ENCODE measurements at places on chromosomes 4 and X.
A peak's percentile ranks its signal among the peaks of the same experiment; 100 is the strongest.

DNA sequence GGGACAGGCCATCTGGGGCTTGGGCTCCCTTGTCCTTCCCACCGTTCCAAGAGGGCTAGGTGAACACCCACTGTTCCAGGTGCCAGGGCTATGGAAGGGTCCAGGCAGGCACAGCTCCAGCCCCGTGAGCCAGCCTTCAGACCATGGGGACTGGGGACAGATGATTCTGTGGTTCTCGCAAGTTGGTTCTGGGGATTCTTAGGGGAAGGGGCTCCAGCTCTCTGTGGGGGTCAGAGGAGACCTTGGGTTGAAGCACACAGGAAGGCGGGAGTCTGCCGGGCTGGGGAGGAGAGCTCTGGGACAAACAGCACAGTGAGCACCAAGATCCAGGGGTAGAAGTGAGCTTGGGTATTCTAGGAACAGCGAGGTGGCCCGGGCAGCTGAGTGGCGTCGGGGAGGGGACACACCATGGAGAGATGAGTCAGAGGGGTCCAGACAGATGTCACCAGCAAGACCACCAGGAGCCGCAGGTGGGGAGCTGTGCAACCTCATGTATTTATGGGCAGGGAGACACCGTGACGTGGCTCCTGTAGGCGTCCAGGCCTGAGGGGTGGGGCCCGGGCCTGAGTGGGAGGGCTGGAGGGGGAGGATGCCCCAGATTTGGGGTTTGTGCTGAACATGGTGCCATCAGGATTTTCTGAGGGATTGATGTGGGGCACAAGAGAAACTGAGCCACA, 48.8 kb upstream of the HMX1 start:
- DNase-seq = no peak

DNA sequence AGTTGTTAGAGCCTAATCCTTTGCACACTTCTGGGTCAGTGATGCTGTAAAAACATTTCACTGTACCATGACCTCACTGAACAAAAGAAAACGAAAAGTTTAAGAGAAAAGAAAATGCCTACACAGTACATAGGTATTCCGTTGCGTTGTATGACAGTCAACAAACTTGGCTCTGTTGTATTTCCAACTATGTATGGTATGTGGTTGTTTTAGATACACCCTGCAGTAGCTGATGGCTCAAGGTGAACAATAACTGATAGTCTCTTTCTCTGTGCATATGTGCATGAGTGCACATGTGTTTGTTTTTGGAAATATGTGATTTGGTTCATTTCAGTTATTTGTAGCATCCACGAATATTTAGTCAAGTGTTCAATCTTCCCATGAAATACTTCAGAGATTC, 176.0 kb downstream of the BMPR1B start:
- no peak for DNase-seq

DNA sequence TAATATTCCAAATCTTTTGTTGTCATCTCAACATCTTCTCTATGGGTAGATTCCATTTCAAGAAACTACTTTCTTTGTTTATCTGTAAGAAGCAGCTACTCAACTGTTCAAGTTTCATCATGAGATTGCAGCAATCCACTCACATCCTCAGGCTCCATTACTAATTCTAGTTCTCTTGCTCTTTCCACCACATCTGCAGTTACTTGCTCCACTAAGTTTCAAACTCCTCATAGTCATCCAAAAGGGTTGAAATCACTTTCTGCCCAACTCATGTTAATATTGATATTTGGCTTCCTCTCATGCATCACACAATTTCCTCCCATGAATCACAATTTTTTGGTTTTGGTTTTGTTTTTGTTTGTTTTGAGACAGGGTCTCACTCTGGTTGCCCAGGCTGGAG, 35.7 kb downstream of the ADH5 start:
- no peak for DNase-seq

DNA sequence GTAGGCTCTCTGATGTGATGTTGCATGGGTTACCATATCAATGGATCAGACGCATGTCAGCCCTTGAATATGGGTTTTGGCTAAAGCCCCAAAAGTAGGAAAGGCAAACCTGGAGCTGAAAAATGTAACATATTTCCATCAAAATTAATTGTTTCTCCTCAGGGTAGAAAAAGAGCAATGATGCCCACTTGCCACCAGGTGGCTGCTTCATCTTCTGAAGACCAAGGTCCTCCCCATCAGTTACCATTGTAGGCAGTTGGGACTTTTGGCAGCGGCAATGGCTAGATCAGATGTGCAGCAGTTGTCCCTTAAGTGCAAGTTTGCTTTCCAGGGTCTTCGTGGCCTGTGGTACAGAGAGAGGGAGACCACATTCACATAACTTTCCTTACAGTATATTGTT, 118.2 kb downstream of the NAF1 start:
- DNase-seq = peak; percentile 61

DNA sequence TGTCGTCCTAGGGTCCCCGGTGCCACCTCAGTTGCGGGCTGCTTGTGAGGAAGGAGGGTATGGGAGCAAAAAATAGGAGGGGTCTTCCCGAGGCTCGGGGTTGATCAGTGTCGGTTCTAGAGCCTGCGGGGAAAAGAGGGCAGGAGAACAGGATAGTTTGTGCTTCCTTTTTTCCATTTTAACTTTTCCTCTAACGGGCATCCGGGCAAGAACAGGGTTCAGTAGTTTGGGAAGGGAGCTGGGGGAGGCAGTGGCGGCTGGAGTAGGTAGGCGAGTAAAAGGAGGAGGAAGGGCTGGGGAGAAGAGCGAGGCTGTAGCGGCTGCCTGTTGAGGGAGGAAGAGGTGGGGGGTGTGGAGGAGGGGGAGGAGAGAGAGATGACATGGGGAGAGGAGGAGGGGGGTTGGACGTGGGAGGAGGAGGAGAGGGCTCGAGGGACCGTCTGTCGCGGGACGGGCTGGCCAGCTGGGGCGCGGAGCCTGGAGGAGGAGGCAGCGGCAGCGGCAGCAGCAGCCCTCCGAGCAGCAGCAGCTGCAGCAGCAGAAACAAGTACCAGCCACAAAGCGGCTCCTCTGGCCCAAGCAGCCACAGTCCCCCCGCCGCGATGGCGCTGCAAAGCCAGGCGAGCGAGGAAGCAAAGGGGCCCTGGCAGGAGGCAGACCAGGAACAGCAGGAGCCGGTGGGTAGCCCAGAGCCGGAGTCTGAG, at the start of gene SLC16A2:
TSS of gene SLC16A2 (plus strand) at position 458 of the 704 bp plus-strand sequence. CDS start at position 603, 145 bp downstream.
- peak; percentile 77 for DNase-seq

- no peak for DNase-seq
Observed at GRCh38 chrX:3094261-3094660, 53.0 kb downstream of the ARSF start.

DNA sequence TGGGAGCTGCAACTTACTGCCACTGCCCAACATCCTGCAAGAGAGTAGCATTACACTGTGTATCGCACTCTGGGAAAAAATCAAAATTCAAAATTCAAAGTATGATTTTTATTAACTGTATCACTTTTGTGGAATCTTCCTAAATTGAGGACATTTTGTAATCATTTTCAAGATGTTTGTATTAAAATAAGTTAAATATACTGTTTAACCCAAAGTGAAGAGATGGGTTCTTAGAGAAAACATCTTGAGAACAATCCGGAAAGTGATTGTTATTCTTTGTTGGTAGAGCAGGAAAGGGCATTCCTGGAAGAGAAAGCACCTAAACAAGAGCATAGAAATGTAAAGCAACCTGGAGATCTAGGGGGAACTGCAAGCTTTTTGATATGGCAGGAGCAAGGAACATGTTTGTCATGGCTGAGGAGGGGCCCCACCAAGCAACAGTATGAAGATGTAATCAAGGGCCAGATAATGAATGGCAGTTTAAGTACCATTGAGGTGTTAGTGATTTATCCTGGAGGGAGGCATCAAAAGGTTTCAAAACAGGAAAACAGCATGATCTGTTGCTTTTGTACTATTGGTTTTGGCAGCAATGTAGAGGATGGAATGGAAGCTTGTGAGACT, 14.1 kb upstream of the SEC24D start:
- no peak for DNase-seq

DNA sequence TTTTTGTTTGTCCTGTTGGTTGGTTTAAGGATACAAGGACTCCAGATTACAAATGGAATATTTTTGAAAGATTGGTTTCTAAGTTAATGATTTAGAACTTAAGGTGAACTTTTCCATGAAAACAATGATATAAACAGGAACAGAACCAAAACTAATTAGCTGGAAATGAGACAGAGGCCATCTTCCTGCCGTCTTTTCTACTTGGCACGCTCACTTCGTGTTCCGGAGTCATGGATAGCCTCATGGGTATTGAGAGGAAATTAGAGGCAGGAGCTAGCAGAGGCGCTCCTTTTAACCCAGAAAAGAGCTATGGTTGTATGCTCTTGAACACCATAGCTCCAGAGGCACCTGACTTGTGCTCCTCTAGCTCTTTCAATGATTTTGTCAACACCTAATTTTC, 2.4 kb downstream of the FAM241A start:
- no peak for DNase-seq

GRCh38 chr4:107755841-107756356, 35.9 kb upstream of the PAPSS1 start:
- DNase-seq = no peak

DNA sequence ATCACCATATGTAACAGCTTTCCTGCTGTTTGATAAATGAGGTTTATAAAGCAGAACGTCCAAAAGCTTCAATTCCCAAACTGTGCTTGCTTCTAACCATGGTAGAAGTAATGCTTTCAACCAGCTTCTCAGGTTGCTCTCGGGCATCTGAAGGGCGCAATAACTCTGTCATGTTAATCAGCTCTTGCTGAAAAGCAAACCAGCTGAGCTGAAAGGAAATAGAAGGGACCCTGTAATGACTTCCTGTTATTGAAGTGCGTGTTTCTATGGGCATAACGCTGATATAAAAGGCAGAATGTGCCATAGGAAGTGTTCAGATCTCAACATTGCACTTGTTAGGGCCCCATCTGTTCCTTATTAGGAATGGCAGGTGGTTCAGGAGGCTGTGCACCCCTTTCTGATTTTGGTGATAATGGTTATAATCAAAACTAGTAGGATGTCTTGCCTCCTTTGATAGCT, 21.2 kb downstream of the HERC3 start:
- DNase-seq = no peak

- DNase-seq = no peak
Observed at GRCh38 chr4:89800012-89800516, 36.9 kb downstream of the SNCA start.

DNA sequence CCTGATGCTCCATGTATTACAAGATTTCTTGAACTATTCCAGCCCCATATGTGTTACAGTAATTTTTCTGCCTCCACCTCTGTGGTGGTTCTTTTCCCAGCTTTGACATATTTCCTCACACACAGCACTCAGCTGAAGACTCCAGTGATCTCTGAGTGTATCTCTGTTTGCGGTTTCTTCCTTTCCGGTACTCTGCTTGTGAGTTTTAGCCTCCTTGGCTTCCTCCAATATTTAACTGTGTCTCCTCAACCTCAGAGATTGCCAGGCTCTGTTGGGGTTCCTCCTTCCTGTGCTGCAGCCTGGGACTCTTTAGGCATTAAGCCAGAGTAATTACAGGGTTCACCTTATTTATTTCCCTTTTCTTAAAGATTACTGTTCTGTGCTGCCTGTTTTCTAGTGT, 73.2 kb downstream of the NFKB1 start:
- no peak for DNase-seq

- DNase-seq = no peak
Observed at GRCh38 chr4:79296768-79297428, 29.0 kb downstream of the NAA11 start.

DNA sequence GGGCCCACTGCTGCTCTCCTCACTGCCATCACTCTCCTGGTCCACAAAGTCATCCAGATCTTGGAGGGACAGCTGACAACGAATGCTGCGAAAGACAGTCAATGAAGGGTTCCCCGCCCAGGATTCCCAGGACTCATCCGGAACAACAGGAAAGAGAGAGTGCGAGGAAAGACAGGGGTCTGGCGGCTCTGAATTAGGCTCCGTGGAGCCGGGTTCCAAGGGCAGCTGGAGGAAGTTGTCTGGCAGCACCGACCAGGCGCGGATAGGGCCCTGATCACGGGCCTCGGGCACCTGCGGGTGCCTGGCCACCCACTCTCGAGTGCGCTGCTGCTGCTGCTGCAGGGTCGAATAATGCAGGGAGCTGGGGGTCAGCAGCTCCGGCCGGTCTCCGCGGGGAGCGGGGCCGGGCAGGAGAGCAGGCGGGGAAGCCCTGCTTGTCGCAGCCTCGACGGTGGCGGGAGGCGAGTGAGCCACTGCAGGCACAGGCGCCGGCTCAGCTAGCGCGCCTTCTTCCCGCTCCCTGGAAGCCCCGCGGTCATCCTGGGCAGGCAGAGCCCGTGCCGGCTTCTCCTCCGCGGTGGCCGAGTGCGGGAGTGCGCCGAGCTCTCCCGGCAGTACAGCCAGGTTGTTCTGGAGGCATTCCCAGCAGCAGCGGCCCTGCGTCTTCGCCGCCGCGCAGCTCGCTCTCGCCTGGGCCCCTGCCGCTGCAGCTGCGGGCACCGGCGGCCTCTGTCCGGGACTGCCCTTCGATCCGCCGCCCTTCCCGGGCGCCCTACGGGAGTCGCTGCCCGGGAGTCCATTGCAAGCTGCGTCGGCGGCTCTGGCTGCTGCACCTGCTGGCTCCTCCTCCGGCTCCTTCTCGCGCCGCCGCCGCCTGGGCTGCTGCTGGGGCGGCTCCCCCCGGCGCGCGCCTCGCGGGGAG, 1.1 kb downstream of the SOWAHB start:
- DNase-seq = peak; percentile 28

DNA sequence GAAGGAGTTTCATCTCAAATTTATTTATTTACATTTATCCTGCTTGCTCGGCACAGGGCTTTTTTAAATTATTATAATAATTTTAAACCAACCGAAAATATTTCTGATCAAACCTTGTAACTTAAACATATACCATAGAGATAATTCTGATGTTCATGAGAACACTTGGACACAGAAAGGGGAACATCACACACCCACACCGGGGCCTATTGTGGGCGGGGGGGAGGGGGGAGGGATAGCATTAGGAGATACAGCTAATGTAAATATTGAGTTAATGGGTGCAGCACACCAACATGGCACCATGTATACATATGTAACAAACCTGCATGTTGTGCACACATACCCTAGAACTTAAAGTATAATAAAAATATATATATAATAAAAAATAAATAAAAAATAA, 2.9 kb downstream of the ANXA5 start:
- DNase-seq = no peak

GRCh38 chrX:471281-471680, 84.6 kb upstream of the PPP2R3B start:
- DNase-seq = no peak

DNA sequence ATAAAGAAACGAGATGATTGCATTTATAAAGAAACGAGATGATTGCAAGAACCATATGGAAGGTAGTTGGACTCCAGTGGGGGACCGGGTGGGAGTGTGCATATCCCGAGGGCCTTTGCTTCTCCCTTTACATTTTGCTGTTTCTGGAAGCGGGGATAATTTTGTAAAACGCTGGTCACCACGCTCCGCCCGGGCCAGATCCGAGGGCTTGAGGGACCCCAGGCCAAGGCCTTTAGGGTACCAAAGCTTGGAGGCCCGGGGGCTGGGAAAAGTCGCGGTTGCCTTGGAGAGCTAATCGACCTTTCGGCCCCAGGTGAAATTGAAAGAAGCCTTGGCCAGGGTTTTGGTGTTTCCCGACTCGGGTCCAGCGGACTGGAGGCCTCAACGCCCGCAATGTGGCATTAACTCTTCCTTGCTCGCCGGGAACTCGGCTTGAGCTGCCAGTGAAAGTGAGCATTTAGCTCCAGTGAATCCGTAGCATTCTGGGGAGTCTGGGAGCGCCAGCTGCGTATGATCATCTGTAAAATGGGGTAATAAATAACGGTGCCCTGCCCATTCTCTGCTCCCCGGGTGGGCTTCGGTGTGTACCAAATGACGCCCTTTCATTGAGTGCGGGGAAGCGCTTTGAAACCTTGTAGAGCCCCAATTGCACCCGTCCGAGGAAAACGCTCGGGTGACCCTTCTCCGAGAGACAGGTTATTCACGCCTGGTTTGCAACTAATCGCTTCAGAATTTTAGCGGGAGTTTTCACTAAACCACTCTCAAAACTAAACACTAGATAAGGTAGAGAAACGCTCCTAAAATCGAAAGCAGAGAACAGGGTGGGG, 4.5 kb downstream of the NKX3-2 start:
- peak; percentile 21 for DNase-seq

Data from adrenal gland (tissue), 19 donors.